Substantia nigra (tissue), 51 donors: ENCODE measurements at places on chromosomes 1 and 21.

DNA sequence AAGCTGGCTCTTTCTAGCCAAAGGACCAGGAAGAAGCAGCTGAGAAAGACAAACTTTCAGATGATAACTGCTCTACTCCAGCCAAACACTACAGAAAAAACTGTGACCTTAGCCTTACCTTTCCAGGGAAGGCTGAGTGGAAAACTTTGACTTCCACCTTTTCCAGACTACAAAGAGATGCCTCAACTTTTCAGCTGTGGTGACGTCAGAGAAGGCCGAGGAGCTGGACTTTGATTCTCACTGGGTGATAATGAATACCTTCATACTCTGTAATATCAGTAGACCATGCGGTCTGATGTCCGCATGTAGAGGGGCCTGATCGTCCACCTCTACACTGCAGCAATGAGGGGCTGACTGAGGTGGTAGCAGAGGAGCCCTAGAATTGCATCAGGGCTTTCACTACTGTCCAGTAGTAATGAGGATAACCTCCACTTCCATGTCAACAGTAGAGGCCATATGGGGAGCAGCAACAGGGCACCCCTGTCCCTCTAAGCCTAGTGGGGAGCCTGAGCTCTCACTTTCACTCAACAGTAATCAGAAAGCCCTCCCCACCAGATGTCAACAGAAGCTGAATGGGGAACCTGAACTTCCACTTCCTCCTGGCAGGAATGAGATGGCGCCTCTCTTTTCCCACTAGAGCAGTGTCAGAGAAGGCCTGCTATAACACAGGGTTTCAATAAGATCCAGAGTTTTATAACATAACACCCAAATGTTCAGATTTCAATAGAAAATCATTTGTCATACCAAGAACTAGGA is 28.4 kb upstream of the PADI1 start:
- DNase-seq: no peak

GRCh38 chr1:182476625-182477024 is 26.7 kb downstream of the RGSL1 start:
- no peak for DNase-seq

DNA sequence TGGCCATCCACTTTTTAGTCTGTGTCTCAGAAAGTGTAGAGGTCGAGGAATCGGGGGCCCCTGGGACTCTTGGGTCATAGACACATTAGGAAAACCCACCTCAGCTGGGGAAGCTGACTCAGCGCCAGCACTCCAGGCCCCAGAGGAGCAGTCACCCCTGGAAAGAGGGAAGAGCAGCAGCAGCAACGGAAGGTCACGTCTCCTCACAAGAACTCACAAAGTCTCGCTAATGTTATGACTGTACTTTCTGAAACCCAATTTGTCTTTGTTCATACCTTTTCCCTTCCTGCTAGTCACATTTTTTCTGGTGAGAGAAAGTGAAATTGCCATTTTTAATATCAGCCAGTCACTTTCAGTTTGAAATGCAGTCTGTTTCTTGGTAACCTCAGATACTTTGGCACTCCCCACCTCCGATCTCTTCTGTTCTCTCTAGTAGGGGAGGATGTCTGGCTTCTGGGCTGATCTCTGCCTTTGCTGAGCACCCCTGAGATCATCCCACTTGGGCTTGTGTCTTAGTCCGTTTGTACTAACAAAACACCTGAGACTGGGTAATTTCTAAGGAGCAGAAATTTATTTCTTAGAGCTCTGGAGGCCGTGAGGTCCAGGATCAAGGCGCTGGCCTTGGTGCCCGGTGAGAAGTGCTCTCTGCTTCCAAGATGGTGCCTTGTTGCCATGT is 6.0 kb upstream of the NLRP3 start:
- DNase-seq: no peak

- no peak for DNase-seq
Measured at GRCh38 chr1:17755120-17755519, at the start of gene ACTL8. TSS of gene ACTL8 (plus strand) at chr1:17755333. CDS start at chr1:17823009, 67,676 bp downstream.

DNA sequence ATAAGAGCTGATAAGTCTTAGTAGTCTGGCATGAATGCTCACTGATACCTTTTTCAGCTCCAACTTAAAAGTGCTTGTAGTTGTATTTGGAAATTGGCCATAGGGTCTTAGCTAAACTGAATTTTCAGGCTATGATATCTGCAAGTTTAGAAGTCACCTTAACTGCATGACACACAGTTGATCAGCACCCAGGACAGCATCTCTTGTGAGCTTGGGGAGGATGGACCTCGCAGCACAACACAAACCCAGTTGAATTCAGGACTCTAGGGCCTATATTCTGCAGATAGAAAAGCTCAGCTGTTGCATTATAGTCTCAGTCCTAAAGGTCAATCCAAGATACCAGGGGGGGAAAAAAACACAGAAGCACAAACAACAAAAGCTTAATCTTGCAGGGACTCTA is 394.3 kb downstream of the KCNH1 start:
- no peak for DNase-seq
